ENCODE measurements at places on chromosomes 6 and 20.

DNA sequence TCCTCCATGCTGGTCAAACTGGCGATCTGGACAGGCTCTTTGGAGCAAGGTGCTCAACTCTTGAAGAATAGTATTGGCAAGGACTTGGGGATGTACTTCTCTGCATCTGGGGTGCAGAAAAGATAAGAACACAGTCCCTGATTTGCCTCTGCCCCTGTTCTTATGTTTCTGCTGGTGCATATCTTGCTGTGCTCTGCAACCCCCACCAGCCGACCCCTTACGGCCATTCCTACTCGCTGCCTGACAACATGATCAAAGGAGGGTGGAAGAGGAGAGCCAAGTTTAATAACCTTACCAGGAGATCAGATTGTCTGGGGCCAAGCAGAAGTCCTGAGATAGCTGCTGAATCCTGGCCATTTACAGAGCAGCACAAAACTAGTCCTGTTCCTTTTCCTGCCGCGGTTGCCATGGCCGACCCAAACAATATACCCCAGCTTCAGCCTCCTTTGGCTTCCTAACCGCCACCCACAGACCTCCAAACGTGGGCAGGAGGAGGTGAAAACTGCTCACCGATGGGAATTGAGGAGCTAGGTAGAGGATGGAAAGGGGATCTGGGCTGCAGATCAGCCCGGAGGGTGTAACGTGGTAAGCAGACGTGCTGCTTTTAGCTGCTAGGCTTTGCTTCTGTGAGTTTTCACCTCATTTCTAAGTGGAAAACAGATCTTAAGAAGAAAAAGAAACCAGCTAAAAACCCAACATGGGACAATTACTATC, 60.9 kb downstream of the ATXN1 start:
- DNase-seq = no peak

DNA sequence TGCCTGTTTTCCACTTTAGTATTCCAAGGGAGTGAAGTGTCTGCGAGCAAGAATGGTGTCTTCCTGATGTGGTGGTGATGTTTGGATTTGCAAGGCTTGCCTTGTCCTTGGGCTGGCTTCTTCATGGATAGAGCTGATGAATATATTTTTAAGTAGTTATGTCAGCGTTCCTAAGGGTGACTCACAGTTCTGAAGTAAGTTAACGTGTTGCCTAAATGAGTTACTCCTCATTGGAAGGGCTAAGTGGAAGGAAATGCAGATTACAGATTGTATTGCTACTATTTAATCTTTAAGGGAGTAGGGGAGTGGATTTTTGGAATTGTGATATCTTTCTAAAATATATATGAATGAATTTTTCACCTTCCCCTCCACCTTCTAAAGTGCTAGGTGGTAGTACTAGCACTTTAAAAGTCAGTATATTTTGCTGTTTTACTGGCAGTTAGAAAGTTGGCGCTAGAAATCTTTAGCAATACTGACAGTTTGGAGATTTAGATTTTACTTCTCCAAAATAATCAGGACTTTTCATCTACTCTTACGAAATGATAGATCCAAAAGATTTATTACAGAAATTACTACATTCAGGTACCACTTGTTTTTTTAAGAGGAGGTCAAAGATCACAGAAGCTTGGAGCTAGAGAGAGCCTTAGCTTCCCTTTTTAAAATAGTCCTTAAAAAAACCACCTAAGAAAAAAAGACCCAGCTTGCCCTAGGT, 197.4 kb downstream of the JARID2 start:
- DNase-seq = no peak

DNA sequence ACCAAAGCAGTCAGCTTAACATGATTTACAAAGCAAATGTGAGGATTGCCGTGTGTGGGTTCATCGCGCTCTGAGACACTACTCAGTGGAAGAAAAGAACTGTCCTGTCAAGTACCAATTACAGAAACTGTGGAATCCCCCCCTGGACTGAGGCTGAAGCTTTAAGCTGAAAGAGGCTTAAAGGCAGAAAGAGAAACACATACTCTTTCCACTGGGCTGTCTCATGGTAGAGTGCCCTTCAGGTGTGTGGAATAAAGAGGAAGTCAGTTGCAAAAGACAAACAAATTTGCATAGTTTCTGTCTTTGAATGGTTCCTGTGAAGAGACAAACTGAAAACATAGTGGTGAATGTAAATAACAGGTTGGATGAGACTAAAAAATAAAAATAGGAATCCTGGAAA, 560.4 kb upstream of the SYNCRIP start:
- DNase-seq = no peak

DNA sequence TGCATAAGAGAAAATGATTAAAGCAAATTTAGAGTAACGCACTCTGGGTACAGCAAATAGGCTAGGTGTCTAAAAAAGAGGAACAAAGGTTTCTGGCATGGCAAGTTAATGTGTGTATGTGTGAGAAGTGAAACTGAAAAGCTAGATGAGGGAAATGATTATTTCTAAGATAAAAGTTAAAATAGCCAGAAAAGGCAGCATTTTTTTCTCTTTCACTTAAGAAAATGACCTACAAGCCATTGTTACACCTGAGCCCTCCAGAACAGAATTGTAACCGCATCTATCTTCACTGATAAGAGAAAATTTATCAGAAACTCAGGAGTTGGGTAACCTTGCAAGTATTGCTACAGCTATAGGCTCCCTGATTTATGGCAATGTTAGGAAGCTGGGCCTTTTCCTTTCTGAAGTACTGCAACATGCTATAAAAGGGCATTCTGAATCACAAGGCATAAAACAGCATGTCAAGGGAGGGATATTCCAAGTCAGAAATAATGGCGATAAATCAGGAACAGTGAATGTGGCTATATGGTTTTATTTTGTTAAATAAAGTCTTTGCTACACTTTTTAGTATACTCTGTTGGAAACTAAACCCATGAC, 395.3 kb downstream of the TBC1D32 start:
- DNase-seq = no peak

GRCh38 chr6:16236631-16237199, 1.7 kb upstream of the GMPR start:
- DNase-seq = no peak
